ENCODE measurements at places on chromosomes 5 and 9.

GRCh38 chr5:39461007-39461682 is 36.4 kb upstream of the DAB2 start:
- no peak for DNase-seq

GRCh38 chr5:10227379-10227778 is 22.3 kb downstream of the ATPSCKMT start:
- DNase-seq, result no peak

GRCh38 chr9:89539374-89539773 is 41.5 kb upstream of the SEMA4D start:
- DNase-seq, result no peak

GRCh38 chr5:39906146-39906545 is 481.4 kb upstream of the DAB2 start:
- no peak for DNase-seq

- DNase-seq, result no peak
These were observed 61.4 kb downstream of the SLC44A1 start for GRCh38 chr9:105305856-105306255.

DNA sequence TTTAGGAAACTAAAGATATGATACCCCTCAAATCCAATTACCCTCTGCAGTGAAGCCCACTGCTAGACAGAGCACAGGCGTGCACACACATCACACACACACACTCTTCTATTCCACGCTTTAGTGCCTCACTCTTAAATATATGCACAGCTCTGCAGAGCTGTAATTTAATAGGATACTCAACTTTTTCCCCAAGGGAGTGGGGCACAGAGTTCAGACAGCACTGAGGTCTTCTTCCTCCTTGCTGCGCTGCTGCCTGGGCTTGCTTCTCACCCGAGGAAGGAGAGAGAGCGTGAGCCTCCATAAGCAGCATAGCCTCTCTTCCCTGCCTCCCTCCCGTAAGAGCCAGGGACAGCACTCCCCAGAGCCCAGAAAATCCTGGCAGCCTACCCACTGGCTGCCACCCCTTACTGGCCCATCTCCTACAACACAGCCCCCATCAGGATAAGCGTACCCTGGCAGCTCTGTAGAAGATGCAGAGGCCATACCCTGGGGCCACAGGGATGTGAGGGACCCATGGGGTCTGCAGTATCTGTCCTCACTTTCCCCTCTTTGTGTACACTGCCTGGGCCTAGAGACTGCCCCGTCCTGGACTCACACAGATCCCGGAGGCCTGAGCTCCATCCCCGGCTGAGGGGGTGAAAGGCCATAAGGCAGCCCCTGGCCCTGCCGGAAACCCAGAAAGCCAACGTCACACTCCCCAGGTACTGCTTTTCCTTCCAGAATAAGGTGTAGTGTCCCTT is 102.1 kb downstream of the C5orf15 start:
- DNase-seq, result no peak

DNA sequence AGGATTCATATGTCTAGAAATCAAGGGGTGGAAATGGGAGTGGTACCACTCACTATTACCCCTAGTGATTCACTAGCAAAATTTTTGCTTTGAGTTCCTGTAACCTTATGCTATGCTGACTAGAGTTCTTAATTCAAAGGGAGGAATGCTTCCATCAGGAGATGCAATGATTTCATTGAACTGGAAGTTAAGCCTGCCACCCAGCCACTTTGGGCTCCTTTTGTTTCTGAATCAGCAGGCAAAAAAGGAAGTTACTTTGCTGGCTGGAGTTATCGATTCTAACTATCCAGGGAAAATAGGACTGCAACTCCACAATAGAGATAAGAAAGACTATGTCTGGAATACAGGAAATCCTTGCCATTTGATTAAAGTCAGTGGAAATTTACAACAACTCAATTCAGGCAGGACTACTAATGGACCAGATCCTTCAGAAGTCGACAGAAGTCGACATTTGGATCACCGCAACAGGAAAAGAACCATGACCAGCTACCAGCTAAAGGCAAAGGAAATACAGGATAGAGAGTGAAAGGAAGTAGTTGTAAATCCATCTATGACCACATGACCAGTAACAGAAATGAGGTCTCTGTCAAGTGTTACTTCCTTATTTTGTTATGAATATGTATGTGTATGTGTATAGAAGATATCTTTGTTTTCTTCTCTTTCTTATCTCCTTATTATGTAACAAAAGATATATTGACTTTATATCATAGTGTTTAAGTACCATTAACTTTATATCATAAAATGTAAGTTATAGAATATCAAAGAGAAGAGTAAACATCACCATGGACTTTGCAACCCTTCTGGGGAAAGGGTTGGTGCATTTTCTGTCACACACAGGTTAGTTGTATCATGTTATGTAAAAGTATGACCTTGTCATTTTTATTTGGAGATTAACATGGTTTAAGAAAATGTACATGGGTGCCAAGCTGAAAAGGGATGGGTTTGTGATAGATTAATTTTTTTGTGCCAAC is 198.7 kb upstream of the HAPLN1 start:
- DNase-seq, result no peak

GRCh38 chr9:96299823-96300222 is 2.2 kb downstream of the HSD17B3 start:
- DNase-seq, result no peak

DNA sequence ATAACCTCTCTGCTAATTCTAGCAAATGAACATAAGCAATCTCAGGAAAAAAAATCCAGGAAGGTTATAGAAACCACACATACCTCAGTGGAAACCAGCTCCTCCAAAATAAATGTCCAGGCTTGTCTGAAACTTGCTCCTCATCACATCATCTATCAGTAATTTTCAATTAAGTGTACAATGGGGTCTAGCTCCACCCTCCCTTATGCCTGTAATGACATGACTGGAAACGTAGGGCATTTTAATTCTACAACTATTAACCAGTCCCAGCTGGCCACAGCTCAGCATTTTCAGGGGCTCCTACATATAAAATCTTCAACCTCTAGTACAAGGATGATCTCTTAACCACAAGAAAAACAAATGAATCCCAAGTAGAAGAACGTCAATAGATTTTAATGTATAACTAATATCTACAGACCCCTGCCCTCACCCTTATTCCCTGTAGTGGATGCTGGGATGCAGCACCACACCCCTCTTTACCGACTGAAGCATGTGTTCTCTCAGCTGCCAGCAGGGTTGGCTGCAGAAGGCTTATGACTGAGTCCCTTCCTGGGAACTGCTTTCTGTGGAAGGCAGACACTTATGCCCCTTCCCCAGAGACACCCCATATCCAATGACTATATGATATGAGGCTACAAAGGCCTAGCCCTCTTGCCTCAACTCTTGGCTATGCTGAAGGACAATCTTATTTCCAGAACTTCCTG is 6.8 kb downstream of the TSSK1B start:
- no peak for DNase-seq

DNA sequence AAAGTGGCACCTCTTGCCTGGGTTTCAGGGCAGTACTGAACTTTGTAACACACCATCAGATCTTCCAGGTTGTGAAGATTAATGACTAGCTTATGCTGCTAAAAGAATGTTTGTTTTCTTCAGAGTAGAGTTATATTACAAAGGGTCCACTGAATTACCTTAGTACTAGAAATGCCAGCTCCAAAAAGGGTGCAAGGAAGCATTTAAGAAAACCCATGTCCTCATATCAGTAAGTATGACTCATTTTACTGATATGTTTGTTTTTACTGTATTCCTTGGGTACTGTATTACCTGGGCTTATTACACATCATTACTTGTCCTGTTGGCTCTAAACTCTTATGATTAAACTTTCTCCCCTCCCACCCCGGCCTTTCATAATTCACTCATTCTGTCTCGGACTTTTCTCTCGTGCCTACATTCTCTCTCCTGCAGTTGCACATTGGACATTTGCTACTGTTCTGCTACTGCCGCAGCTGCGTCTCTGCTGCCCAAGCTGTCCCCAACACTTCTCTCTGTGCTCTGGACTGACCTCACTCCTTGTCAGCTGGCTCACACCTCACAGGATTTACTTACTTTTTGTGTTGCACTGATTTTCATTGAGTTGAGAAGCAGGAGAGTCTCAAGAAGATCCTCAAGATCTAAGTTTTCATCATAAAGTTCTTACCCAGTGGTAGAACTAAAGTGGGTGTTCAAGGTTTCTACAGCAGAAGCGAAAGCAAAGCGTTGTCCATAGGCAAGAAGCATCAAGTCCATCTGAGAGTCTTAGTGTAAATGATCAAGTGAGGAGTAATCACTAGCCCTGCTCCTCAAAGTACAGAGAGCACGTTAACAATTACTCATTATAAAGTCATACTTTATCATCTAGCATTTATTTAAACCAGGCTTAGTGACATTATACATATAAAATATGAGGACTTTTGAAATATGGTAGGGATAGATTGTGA is 53.2 kb upstream of the C9orf72 start:
- no peak for DNase-seq

- DNase-seq, result no peak
These were observed 6.7 kb downstream of the INIP start for GRCh38 chr9:112711050-112711689.

- no peak for DNase-seq
These were observed 7.6 kb upstream of the GRPEL2 start for GRCh38 chr5:149337736-149338135.

DNA sequence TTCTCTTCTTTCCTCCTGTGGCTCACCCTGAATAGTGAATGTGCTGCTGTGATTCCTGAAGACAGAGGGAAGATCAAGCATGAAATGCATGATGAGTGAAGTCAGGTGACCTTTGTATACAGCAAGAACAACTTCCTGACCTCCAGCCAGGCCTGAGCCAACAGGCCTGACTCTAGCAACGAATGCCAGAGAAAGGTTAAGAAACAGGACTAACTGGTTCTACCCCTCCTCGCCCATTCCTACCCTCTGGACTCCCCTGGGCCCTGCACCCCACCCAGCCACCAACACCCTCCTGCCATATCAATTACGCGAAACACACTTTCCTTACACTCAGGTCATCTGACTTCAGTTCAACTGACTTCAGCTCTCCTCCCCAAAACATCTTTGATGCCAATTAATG is 4.9 kb downstream of the SUSD1 start:
- DNase-seq, result no peak

GRCh38 chr9:5643005-5643624 is 14.2 kb downstream of the RIC1 start:
- no peak for DNase-seq

DNA sequence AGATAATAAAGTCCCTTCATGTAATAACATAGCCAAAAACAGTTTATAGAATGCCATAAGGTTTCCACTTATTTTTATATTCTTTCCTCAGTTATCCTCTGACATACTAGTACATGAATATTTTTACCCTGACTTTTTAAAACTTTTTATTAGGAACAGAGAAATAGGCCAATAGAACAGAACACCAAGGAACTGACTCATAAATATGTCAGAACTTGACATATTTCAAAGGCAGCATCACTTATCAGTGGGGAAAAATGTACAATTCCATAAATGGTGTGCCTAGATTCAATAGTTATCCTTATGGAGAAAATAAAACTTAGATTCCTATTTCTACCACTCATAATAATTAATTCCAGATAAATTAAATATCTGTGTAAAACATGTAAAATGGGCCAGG is 9.4 kb downstream of the STARD4 start:
- DNase-seq, result no peak

GRCh38 chr5:54205453-54205852 is 104.9 kb downstream of the ARL15 start:
- DNase-seq, result no peak

DNA sequence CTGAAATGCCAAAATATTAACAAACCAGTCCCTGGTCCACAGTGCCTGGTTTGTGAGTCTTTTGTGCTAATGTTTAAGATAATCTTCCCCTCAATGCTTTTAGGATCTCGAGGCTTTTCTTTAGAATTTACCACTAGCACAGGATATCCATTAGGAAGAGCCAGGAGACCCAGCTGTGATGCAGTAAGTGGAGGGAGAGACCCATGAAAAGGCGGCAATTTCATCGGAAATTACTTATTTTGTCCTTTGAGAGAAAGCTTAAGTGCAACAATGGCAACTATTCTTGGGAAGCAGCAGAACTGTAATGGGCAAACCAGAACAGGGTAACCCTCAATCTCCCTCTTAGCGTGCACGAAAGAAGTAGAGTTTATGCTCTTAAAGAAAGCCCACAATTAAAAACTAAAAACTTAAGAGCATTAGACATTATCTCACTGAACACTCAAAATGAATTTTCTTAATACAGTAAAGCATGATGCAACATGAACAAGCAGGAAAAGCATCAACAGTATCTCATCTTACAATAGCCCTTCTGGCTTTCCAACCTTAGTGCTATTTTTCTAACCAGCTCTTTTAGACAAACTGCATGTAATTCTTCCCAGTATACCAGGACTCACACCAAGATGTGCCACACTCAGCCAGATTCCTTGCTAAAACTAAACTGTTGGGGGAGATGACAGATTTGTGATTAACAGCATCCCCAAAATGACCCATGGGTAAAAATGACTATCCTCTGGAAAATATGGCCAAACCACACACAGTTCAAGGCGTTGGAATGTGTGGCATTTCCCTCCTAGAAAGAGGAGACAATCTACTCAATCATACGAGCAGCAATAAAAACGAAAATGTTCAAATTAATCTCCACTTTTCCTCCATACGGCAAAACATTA is 36.4 kb downstream of the PWWP2A start:
- no peak for DNase-seq

DNA sequence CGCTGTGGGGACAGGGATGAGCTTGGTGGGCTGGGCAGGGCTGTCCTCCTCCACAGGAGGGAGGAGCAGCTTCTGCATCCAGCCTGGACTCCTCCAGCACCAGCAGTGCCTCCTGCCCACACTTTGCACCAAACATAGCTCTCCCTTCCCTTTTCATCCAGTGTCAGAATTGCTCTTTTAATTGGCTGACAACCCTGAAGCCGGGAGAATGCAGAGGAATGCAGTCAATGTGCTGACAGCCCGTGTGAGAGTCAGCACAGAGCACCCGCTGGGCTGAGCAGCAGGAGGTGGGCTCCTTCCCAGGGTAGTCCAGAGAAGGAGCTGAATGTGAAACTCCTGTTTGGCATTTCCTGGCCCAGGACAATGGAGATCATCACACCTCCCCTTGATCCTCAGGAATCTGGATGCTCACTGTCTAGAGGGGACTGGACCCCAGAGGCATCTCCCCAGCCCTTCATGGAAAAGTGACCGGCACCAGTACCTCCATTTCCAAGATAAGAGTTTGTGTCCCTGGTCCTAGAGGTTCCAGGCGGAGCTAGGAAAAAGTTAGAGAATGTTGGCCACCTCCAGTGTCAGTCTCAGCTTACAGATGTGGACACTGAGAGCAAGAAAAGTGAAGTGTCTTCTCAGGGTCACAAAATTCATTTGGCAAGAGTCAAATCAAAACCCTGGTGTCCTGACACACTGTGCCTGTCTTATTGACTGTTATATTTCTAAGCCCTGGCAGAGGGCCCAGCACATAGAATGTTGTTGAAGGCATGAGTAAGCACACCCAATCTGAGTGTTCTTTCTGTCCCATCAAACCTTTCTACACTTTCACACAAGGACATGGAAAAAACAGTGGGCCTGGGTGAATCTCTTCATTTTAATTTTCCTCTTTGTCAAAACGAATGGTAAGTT is 202.1 kb downstream of the SNX18 start:
- peak; percentile 81 for DNase-seq

DNA sequence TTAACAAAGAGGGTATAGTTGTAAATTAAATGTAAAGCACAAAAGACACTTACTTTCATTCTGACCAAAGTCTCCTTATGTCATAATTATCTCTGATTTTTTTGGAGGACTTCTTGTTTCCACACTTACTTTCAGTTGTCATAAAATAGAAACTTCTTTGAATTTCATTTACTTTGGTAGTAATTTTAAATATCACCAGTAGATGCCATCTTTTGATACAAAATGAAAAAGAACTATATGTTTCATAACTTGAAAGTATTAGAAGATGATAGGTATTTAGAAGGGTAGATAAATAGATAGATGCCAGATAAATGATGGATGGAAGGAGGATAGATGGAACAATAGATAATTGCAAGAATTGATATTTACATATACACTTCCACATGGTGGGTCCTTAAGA is 1865.3 kb upstream of the CDH9 start:
- DNase-seq, result no peak

GRCh38 chr5:60277941-60278340 is 384.4 kb upstream of the PDE4D start:
- no peak for DNase-seq

Data from right cardiac atrium (tissue), 5 donors.